ENCODE measurements at places on chromosomes 2 and 18. TPM values are rescaled to one million over a fixed set of nuclear protein-coding genes. Genes with fewer than 3 reads are reported as not detected.

DNA sequence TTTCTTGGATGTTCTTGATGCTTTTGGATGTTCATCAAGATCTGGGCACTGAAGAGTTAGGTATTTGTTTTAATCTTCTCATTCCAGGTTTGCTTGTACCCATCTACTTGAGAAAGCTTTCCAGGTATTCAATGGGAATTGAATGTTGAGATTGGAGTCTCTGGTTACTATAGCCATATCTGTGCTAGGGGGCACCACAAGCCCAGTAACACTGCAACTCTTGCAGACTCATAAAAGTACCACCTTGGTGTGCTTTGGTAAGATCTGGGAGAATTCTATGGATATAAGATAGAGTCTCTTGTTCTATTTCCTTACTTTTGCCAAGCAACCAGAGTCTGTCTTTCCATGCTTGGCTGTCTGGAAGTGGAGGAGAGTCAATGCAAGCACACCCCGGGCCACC, 518.9 kb upstream of the VRK2 start:
- no peak for DNase-seq

Gene CHPF
- 228 TPM for total RNA-seq

GRCh38 chr18:13136904-13137669, 81.5 kb upstream of the LDLRAD4 start:
- DNase-seq, result no peak

- DNase-seq, result no peak
Observed at GRCh38 chr2:146981921-146982320, 862.9 kb upstream of the ACVR2A start.

DNA sequence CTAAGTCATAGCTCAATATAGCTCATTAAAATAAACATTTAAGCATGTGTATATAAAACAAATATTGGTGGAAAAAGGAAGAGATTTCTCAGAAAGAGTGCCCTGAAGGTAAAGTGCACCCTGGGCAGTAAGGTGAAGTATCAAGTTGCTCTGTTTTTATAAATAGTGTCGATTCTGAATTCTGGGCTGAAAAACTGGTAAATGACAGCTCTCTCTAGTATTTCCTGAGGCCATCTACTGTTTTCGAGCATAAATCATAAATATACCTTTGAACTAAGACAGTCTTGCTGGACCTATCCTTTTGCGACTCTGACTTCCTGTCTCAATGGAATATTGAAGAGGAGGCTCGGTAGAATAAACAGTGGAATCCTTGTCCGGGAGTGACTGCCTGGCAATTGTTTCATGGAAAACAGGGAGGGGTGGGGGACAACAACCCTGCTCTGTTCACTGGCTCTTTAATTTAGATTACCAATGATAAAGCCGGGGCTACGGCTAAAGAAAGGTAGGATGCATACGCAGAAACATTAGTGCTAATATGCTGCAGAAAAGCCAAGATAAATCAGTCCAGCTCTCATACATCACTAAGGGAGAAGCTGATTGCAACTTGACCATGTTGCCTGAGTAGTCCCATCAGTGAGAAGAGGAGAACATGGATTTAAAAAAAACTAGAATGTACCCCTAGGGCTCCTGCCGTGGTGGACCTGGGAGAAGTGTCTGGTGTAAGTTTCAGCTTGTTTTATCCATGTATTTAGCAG, 124.1 kb downstream of the RAPGEF4 start:
- no peak for DNase-seq

Gene DQX1
- total RNA-seq, result 0.98 TPM

- DNase-seq, result no peak
Observed at GRCh38 chr2:174827371-174828369, 63.4 kb upstream of the CHRNA1 start.

GRCh38 chr18:11981543-11982366, 448 bp downstream of the IMPA2 start:
- no peak for DNase-seq

DNA sequence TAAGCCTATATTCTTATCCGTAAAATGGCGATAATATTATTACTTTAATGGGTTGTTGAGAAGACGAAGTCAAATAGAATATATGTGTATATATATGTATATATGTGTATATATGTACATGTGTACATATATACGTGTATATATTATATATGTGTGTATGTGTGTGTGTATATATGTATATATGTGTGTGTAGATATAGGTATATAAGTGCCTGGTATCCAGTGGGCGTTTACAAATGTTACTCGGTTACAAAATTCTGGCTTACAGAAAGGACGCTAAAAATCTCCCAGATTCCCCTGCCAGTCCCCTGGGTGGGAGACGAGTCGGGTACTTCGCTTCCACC, 295 bp upstream of the MTX2 start:
- DNase-seq, result no peak

- no peak for DNase-seq
Observed at GRCh38 chr2:142037066-142037465, 93.8 kb downstream of the LRP1B start.

GRCh38 chr2:112869258-112869842, 32.8 kb upstream of the IL1B start:
- DNase-seq, result peak; percentile 86

- DNase-seq, result no peak
Observed at GRCh38 chr2:191049728-191050639, 36.0 kb upstream of the STAT1 start.

DNA sequence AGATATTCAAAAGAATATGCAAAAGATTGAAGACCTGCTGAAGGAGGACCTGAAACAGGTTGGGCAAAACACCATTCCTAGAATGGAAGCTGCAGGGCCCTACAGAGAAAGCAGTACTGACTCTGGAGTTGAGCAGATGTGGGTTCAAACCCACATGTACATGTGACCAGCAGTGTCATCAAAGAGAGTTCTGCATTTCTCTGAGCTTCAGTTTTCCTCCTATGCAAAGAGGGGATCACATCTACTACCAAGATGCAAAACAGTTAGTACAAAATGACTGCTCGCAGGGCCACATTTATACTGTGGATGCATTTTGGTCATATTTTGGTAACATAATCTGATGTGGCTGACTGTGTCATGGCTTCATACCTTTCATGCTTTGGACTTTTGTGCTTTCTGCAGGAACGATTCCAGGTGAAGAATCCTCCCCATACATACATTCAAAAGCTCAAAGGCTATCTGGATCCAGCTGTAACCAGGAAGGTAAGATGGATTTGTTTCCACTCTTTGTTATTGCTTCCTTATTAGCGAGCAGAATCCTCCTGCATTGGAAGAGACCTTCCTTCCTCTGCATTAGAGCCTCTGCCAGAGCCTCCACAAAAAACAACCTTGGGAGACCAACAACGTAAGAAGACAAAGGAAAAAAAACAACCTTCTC, 174.8 kb downstream of the PRPF40A start:
- DNase-seq, result no peak

- no peak for DNase-seq
Observed at GRCh38 chr18:56468396-56468795, 170.0 kb downstream of the TXNL1 start.

Gene SPOPL
- total RNA-seq, result 48.3 TPM

Gene ATP6V1C2
- 2.0 TPM for total RNA-seq

Data from HCT116 (cell line).